ENCODE measurements at places on chromosomes 3 and 15.

DNA sequence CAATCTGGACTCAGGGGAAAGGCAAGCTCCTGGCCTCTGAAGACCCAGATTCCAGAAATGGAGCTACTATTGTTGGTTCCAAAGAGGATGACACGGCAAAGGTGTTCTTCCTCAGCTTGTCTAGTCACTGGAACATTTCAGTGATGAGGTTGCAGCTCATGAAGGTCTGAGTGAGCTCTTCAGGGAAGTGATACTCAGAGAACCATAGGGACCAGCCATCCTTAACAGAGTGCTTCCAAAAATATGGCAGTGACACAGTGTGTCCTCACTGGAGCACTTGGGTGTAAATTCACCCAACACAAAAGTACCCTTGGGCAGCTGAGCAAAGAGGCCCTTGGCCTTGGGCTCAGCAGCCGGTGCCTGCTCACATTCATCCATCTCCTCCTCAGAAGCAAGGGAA lies 46.3 kb downstream of the SPTSSB start:
- no peak for DNase-seq

- no peak for DNase-seq
These were observed 243.2 kb downstream of the ROBO2 start for GRCh38 chr3:77283108-77283507.

- no peak for DNase-seq
These were observed 290.6 kb downstream of the SATB1 start for GRCh38 chr3:18134386-18135059.

- no peak for DNase-seq
These were observed 17.7 kb downstream of the ACAA1 start for GRCh38 chr3:38119248-38119544.

DNA sequence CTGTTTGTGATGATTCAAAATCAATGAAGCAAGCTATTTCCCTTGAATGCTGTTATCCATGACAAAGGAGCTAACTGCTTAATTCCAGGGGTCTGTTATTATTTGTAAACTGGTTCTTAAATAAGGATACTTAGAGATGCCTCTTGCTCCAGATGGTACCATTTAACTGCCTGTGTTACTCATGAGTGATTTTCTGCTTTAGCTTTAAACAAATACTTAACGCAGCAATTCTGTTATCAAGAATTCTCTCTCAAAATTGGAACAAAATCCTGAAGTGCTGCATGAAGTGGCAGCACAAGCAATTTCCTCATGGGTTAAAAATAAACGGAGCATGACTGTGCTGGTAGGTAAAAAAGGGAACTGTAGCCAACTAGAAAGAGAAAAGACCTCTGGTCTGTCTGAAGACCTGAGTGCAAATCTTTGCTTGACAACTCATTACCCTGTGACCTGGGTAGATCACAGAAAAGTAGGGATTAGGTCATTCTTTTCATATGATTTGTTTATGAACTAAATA lies 62.5 kb upstream of the GBE1 start:
- peak; percentile 72 for DNase-seq

- DNase-seq = no peak
These were observed 44.0 kb upstream of the PCSK6 start for GRCh38 chr15:101533371-101534140.

GRCh38 chr3:127539366-127540060 lies 51.0 kb downstream of the TPRA1 start:
- peak; percentile 30 for DNase-seq

GRCh38 chr3:112364291-112364690 lies 31.3 kb downstream of the CD200 start:
- no peak for DNase-seq

- no peak for DNase-seq
These were observed 26.0 kb downstream of the CPNE4 start for GRCh38 chr3:132008837-132009236.

DNA sequence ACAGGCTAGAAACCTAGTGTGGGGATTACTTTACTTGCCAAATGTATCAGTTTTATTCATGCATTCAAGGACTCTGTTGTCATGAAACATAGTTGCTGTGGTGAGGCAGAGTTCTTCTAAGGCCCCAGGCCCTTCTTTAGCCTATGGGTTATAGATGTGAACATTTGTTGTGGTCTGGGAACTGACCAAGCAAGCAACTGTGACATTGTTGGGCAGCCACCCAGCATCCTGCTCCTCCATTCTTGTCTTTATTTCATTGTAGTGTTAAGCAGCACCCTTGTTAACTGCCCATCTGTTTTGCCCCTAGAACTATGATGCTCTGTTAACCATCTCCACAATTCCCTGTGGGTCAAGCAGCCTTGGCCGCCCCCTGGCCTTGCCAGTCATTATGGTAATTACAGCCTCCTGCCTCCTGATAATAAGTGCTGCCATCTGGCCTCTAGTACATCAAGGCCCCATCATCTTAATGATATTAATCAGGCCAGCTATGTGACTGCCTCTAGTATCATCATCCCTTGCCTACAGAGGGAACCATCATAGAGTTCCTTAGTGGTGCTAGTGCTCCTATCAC lies 12.2 kb upstream of the IFT57 start:
- DNase-seq = no peak

GRCh38 chr3:150035910-150036612 lies 65.4 kb upstream of the PFN2 start:
- no peak for DNase-seq

DNA sequence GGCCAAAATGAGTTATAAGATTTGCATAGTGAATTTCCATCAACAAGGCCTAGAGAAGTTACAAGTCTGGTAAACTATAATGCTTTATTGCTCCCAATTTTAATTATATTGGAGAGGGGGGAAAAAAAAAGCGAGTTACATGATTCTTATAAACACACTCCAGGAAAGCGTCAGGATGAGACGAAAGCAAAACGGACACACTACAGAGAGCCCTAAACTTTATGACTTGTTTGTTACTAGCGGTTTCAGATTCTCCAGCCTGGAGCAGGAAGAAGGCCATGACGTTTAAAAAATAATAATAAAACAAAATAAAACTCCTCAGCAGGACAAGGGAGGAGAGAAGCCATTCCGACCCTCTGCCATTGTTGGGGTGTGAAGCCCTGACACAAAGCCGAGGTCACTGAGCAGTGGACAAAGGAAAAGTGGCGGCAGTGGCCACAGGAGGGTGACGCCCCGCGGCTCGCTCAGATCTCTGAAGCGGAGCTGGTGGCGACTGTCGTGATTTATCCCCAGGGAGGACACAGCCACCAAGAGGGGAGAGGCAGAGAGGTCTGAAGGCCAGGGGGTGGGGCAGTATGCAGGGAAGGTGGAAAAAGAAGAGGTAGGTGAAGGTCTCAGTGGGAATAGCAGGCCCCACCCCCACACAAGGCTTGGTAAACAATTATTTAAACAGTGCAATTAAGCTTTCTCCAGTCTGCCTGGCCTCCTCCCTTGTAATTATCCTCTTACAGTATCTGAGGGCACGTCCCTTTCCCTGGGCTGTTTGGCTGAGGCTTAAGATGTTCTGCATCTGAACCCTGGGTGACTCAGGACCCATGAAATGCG lies 45.3 kb downstream of the ADAMTS9 start:
- no peak for DNase-seq

GRCh38 chr3:119571688-119572087 lies 7.6 kb upstream of the ADPRH start:
- DNase-seq = no peak

DNA sequence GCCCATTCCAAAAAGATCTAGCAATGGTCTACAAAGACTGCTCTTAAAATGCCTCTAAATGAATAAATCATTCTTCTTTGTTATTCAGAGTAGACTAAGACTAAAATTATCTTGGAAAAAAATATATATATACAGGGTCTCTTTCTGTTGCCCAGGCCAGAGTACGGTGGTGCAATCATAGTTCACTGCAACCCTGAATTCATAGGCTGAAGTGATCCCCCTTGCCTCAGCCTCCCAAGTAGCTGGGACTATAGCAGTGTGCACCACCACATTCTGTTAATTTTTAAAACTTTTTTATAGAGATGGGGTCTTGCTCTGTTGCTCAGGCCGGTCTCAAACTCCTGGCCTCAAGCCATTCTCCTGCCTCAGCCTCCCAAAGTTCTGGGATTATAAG lies 18.7 kb downstream of the WWTR1 start:
- DNase-seq = no peak

DNA sequence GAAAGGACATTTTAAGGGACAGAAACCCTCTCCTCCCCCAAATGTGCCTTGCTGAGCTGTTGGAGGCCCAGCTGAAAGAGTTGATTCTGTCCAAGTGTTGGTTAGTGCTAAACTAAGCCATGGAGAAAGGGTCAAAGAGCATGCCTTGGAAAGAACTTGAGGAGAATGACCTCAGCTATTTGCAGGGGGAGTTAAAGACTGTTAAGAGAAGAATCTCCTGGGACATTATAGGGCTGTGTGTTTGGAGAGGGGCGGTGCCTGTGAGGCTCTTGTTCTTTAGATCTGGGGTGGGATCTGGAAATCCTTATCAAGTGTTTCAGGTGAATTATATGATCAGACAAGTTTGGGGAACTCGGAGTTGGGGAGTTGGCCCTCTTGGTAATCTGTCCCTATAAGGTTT lies 13.0 kb downstream of the FNDC3B start:
- no peak for DNase-seq

DNA sequence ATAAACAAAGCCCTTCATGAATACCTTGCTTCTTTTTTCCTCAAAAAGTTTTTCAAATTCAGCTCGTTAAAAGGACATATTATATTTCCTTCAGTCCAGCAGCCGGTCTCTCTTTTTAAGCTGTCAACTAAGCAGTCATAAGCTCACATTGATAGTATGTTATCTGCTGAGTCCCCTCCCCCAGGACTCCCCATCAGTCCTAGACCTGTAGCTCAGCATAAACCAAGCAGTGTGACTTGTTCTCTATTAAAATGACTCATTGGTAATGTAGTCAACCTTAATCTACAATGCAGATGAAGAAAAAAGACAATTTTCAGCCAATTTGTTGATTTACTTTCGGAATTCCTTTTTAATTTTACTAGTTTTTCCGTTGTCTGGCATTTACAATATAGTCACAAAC lies 483.8 kb downstream of the MECOM start:
- DNase-seq = no peak

GRCh38 chr15:49606594-49606993 lies 14.0 kb downstream of the FAM227B start:
- DNase-seq = no peak
